ENCODE measurements at places on chromosomes 5 and 9.

DNA sequence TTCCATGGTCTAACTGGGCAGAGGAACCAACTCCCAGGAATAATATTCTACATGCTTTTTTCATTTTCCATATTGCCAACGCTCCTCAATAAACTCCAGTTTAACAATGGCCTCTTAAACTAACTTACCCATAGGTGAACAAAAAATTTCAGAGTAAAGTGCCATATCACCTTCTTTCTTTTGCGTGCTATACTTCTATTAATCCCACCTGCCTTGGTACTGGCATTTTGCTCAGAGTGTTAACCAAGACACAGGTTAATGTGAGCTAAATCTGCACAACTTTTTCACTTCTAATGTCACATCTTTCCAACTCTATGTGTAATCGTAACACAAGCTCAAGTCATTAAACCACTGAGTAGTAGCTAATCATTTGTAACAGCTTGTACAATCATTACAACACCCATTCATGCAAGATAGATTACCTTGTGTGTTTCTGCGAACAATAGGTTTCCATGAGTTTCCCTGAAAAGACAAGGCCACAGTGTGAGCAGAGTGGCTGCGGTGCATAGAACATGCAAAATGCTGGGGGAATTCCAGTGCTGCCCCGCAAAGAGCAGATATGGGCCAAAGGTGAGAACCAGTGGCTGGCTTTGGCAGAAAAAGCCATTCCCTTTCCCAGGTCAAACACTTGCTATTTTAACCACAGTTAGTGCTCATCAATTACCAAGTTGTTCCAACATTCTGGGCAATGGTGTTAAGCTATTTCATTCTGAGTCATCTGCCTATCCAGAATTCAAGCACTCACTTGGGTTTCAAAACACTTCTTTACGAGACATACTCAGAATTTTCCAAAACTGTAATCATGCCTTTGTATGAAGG is 42.8 kb downstream of the TIMD4 start:
- DNase-seq, result no peak

DNA sequence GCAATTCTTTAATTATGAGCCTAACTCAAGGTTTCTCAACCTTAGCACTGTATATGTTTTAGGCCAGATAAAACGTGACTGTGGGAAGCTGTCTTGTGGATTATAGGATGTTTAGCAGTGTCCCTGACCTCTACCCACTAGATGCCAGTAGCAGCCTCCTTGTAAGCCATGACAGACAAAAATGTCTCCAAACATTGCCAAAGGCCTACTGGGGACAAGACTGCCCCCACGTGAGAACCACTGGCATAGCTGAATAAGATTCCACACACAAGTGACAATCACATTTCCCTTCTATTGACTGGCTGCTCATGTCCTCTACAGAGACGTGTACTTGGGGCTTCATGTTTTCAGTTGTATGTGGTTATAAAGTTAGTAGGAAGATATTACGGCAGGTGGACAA is 55.4 kb downstream of the GOLM1 start:
- no peak for DNase-seq

DNA sequence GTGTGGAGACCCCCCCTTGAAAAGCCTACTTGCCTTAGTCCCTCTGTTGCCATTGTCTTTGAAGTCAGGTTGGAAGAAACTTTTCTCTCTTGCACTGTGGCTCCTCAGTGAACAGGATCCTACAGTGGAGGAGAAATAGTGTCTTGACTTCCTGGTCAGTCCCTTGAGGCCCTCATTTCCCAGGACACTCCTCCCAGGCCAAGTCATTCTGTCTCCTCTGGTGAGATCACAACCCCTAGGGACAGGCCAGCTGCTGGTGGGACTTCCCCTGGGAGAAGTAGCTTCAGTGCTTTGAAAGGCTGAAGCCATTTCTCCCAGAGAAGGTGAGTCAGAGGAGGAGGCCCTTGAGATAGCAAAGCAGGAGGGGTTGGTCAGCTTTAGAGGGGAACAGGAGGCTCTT is 10.1 kb upstream of the GRIA1 start:
- no peak for DNase-seq

DNA sequence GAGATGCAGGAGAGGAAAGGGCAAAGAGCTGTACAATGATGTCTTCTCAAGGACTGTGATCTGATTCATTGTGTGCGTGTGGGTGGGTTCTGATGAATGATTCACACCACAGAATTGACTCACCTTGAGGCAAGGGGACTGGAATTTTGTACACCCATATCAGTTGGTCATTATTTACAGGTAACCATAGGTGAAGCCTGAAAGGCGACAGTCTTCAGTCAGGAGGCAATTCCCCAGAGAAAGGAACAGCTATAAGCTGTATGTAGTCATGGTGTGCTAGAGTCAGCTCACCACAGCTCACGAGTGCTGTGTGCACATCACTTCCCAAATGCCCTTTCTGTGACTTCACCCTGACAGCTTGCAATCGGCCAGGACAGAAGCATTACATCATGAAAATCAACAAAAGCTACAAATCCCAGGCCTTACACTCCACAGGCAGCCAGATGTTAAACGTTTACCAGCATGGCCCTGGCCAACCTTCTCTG is 87.6 kb upstream of the RPS23 start:
- no peak for DNase-seq

DNA sequence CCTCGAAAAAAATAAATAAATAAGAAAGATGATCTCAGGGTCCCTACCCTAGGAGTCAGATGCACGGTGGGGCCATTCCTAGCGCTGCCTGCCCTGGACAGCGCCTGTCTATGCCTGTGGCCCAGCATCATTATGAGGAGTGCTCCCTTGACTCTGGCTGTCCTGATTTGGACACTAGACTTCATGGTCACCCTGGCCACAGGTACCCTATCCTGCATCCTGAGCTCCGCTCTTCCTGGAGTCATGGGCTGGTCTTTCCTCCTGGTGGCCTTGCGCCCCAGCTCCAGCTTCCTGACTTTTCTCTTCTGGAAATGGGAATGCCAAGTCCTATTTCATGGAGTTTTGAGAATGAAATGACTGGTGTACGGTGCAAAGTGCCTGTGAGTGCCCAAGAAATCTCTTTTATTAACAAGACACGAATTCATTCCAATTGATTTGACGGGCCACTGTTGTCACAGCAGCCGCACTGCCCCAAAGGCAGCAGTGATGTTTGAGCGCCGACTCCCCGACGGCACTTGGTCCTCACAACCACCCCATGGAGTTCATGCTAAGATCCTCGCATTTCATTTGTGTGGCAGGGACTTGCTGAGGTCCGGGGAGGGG is 564 bp upstream of the AIF1L start:
- DNase-seq, result no peak

- no peak for DNase-seq
These were observed 115.8 kb upstream of the ICE1 start for GRCh38 chr5:5306696-5307095.

DNA sequence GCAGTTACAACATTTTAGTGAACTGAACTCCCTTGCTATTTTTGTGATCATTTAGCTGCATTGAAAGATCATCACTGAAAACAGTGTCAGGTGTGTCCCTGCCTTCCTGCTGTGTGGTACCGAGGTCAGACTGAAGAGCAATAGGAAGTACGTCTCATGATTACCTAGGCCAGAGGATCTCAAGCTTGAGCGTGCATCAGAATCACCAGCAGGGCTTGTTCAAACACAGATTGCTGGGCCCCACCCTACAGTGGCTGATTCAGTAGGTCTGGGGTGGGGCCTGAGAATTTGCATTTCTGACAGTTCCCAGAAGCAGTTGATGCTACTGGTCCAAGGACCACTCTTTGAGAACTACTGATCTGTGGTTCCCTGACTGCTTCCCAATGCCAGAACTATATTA is 159.6 kb downstream of the ACTL7B start:
- DNase-seq, result no peak

DNA sequence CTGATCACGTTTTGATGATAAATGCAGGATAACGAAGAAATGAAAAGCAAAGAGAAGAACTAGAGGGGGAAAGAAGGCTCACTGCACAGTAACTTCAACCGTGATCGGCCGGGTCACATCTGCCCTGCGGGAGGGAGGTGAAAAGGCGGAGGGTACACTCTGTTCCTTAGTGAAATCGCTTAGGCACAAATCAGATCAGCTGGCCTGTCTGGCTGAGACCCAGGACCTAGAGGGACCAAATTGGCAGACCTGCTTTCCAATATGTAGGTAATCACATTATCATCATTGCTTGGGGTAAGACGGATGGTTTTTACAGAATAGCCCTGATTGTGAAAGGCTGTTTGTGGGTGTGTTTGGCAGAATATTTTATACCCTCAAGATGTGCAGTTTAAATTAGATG is 82.2 kb downstream of the SLC28A3 start:
- no peak for DNase-seq

DNA sequence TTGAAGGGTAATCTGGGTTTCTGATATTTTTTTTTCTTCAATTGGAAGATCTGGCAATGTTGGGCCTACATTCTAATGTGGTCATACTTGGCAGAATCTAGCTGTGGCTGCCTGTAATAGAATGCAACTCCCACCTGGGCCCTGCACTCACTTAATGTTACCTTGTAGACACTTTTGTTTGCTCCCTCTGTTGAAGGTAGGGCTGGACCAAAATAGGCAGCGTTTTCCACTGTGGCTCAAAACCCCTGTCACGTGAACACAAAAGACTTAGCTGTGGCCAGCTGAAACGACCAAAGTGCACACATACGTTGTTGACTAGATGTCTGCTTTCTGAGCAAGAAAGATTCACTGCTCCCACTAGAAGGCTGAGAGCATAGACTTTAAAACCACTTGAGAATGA is 117.6 kb upstream of the HMHB1 start:
- no peak for DNase-seq

GRCh38 chr5:179836225-179837019 is 15.7 kb downstream of the SQSTM1 start:
- DNase-seq, result no peak

All from NCI-H1436 treated with DMSO at 0.1 percent for 48 hours (cell line).